Effector CD4-positive, alpha-beta T cell (primary cell): ENCODE measurements at places on chromosomes 12 and 14.

DNA sequence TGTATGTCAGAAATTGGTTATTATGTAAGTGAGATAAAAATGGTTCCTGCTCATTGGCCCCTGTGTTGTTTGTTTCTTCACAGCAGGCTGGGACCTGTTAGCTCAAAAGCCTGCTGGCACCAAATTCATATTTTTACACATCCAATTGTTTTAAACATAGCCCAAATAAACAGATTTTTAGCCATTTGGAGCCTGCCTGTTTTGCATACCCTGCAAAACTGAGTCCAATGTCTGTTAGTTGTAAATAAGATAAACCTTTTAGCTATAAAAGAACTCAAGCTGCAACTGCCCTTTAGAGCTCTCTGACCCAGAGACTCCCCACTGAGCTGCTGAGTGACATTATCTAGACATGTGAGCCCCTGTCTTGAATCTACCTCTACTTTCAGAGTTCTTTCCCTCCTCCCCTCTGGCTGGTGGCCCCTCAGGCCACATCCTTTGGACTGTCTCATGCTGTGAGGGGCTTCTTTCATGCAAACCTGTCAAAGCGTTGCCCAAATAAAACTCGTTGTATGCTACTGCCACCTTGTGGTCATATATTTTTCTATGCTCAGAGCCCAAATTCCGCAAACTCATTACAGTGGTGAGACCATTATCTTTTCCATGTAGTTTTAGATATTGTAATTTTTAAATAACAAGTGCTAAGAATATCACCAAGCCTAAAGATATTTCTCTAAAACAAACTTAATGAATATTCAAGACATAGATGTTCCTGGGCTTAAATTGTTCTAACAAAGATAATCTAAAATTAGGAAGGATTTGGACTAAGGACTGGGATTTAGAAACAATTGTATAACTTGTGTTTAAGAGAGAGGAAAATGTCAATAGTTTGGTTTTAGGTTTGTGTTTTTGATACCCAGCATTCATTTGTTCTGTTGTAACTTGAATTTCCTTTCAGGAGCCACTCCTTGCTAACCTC, 337.9 kb downstream of the AACS start:
- no peak for DNase-seq

DNA sequence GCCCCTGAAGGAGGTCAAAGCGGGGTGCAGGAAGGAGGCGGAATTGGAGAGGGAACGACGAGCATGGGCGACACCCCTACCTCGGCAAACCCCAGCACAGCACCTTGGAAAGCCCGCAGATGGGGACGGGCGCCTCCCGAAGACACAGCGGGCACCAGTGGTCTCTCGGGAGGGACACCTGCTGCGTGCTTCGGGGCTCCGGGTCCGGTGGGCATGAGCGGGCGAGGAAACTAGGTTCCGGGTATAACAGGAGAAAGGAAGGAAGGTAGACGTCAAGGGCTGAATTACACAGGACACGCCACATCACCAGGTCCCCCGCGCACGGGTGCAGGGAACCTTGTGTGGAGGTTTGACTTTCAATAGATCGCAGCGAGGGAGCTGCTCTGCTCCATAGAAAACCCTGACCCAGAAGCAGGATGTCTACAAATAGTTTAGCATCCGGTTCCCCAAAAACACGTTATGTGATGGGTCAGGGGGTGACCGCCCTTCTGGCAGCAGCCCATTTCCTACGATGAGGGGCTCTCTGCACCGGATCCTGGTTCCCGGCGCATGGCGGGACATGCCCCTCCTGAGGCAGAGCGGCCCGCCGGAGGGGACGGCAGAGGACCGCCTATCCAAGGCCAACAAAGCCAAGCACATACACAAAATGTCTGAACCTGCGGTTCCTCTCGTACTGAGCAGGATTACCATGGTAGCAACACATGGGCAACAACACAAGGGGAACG, 196.9 kb downstream of the ALG10 start:
- no peak for DNase-seq

DNA sequence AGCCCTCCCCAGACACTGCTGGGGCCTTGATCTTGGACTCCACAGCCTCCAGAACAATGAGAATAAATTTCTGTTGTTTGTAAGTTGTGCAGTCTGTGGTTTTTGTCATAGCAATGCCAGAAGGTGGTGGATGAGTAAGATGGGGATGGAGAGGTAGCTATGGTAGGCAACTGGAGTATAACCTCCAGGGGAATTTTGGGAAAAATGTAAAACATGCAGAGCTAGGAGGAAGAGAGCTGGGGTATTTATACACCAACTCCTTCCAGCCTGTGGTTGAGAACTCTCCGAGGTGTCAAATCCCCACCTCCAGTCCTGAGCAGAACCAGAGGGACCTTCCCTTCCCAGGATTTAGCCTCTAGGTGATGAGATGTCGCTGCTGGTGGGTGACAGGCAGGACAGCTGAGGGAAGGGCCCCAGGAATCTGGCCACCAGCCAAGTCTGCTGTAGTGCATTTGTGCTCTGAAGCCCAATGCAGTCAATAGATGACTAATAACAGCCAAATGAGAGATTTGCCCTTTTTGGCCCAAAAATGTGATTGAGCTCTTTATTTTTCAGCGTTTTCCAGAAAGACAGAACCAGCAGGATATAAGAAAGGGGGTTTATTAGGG, 19.1 kb upstream of the CEP170B start:
- DNase-seq, result no peak

- DNase-seq, result no peak
Measured at GRCh38 chr12:24822121-24822899, 126.6 kb downstream of the BCAT1 start.

- no peak for DNase-seq
Measured at GRCh38 chr12:13347241-13348043, 150.9 kb downstream of the EMP1 start.

DNA sequence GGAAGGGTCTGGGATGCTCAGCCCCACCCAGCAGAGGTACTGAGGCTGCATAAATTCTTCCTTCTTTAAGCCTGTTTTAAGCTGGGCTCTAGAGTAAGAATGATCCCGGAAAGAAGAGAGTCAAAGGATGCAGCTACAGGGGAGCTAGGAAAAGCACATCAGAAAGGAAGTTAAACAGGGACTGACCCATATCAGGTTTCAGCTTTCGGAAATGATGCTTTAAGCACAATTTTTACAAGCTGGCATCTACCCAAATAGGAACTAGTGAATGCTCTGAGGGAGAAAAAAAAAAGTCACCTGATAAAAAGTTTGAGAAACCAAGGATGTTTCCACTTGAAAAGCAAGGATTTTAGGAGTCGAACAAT, 22.0 kb downstream of the TSPAN8 start:
- DNase-seq, result no peak

- DNase-seq, result no peak
Measured at GRCh38 chr14:54622192-54622958, 55.4 kb downstream of the SAMD4A start.

GRCh38 chr14:49858383-49858782, 5.8 kb upstream of the NEMF start:
- no peak for DNase-seq

DNA sequence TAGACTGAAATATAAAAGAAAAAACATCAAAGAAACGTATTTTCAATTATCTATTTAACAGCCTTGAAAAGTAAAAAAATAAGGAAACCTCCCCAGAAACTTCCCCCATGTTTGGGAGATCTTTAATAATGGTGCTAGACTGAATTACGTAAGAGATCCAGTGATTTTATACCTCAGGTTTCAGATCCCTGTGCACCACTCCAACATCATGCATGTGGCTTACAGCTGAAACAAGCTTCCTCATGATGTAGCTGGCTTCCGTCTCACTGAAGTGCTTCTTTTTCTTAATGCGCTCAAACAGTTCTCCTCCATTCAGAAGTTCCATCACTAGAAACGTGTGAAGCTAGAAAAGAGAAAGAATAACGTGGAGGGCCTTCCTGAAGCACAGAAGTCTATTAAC, 78.0 kb upstream of the TTC7B start:
- no peak for DNase-seq

- DNase-seq, result no peak
Measured at GRCh38 chr14:62604524-62604923, 440.7 kb downstream of the KCNH5 start.

GRCh38 chr12:10361084-10361483, 28.8 kb downstream of the KLRK1 start:
- no peak for DNase-seq

DNA sequence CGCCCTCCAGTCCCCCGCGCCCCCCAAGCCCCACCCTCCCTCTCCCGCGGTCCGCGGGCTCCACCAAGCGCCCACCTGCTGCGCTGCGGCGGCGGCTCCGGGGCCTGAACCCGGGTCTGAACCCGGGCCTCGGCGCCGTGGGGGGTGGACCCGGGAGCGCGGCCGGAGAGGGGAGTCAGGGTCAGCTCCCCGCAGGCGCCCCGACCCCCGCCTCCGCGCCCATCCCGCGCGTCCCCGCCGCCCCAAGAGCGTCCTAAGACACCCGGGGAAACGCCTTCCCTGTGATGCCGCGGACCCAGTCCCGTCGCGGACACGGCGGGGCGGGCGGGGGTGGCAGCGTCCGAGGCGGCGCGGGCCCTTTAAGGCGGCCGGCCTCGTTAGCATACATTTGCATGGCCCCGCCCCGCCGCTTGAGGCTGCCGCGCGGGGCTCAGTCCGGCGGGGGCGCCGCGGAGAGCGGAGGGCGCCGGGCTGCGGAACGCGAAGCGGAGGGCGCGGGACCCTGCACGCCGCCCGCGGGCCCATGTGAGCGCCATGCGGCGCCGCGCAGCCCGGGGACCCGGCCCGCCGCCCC, at the start of gene MMP17:
TSS of gene MMP17 (plus strand) at position 433 of the 574 bp plus-strand sequence. CDS start at position 535, 102 bp downstream.
- DNase-seq, result no peak

DNA sequence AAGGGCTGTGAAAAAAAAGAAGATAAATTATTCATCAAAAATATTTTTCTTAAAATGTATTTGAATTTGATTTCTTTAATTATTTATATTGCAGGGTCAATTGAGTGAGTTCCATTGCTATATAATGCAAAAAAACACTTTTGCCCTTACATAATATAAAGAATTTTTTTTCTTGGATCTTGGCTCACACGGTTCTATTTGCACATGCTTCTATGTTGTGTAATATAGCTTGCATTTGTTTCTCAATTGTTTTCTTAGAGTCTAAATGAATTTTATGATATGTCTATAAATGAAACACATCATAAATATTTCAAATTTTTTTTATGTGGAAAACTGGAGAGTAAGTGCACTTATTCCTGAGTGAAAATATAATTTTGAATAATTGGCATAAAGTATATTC, 694.2 kb downstream of the SLC6A15 start:
- no peak for DNase-seq

GRCh38 chr12:62361048-62361447, 100.8 kb downstream of the USP15 start:
- no peak for DNase-seq

GRCh38 chr12:81263072-81263471, 185.2 kb downstream of the ACSS3 start:
- no peak for DNase-seq

DNA sequence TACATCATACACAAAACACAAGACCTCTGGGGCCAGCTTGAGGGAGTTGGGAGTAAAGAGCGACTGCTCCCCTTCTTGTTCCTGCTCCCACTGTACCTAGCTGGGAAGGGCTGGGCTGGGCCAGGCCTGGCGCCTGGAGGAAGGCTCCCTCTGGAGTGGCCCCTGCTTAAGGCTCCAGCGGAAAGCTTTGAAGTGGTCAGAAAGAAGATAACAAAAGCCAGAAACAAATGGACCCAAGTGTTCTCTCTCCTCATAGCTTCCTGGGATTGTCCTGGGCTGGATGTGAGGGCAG, 25.3 kb downstream of the PRPF40B start:
- no peak for DNase-seq

DNA sequence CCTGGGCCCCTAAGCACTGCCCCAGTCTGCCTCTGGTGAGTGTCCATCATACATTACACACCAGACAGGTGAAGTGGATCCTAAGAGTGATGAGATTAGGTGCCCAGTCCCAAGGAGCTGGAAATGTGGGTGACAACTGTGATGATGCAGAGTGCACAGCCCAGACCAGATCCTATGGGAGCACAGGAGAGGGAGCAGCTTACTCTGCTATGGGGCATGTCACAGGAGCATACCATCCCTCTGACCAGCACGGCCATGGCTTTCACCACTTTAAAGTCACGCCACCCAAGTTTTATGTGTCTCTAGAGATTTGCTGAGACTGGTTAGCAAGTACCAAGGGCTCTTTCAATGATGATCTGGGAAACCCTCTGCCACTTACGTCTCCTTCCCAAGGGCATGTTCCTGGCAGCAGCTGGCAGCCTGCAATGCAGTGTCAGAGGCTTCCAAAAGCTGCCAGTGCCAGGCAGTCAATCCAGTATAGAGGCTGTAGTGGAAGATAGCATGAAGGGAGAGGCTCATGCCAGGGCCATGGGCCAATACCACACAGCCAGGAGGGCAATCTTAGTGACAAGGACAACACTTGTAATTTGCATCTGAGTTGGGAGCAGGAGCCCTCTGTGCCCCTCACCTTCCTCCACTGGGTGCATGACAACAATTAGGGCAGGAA, 40.2 kb downstream of the STAB2 start:
- no peak for DNase-seq

GRCh38 chr12:57404966-57405640, 25.7 kb downstream of the R3HDM2 start:
- DNase-seq, result no peak

DNA sequence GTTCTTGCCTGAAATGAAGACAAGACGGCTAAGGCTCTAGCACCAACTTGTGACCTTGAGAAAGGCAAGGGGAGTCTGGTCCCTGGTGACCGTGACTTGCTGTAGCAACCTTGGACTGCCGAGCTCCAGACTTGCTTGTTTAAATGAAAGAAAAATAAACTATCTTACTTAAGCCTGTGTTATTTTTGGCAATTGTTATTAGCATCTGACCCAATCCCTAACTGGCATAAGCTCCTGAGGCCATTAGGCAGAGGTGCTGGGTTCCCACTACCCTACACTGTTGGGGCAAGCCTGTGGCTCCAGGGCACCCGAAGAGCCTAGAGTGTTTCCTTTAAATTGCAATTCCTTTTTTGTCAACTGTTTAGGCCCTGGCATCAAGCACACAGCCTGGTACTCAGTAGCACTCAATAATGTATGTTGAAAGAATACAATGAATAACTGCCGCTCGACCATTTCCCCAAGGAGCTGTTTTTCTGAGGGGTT, 106.9 kb upstream of the HIF1A start:
- DNase-seq, result no peak

DNA sequence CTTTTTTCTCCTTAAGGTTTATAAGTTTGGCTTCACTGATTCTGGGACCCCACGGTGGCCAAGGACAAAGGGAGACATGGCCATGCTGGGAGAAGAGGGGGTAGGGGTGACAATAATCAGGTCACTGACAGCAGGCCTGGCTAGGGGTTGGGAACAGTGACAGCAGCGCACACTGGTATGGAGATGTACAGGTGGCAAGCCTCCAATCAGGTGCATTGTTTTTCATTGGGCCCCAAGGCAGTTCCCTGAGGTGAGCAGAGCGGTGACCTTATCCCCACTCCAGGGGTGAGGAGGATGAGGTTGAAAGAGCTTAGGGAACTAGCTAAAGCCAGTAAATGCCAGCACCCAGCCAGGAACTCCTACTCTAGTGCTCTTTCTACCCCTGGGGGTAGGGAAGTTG, 1.4 kb downstream of the SYNDIG1L start:
- no peak for DNase-seq

DNA sequence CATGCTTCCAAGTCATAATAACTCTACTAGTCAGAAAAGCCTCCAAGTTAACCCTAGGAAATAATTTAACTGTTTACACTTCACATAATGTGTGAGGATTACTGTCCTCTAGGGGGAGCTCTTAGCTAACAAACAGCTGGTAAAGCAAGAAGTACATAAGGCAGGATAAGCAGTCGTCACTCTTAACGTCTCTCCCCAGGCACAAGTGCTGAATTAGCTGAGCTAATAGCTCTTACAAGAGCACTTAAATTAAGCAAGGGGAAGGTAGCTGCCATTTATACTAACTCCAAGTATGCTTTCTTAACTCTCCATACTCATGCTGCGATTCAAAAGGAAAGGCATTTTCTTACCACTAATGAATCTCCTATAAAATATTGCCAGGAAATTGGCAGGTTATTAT, 79.3 kb upstream of the TSPAN11 start:
- no peak for DNase-seq
